ENCODE measurements at places on chromosomes 12 and 14. TPM values are rescaled to one million over a fixed set of nuclear protein-coding genes. Genes with fewer than 3 reads are reported as not detected.

DNA sequence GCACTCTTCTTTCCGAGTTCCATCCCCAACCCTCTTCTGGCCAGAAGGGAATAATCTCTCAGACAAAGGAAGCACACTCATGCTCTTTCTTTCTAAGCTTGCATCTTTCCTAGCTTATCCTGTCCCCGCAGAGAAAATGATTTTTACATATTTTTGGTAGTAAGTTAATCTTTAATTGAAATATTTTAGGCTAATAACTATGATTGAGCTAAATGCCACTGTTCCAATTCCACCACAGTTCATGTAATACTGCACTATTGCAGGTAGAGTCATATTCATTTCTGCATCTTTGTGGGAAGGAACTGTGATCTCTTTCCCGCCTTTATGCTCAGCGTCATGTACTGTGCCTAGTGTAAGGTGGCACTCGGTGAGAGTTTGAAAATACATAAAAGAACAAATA lies 158.9 kb upstream of the FOXG1 start:
- no peak for DNase-seq

DNA sequence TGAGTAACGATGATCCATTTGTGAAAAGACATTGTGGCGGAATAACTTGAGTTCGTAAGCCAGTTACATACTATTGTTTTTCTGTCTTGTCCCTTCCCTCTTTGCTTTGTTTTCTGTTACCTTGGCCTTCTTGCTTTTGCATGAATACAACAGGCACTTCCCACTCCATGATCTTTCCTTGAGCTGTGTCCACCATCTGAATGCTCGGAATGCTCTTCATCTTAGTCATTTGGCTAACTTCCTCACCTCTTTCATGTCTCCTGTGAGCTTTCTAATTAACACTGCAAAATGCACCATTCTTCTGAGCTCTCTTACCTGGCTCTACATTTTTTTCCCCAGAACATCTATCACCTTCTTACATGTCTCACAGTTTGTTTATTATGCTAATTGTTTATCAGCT lies 10.0 kb downstream of the KNTC1 start:
- DNase-seq: peak; percentile 37

DNA sequence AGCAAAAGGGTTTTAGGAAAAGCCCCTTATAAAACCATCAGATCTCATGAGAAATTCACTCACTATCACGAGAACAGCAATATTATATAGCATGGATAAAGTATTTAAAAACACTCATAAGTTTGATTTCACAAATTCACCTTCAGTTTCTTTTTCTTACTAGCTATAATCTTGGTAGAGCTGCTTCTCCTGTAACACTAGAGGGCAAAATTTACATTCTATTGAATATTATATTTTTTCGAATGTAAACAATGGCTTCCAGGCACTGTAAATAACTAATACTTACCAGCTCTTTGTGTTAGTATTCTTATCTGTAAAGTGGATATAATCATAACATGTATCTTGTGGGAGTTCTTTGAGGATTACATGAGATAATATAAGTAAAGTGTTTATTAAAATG lies 259.6 kb downstream of the CCER1 start:
- DNase-seq: no peak

GRCh38 chr12:42473130-42473529 lies 116.4 kb downstream of the PRICKLE1 start:
- DNase-seq: peak; percentile 24

GRCh38 chr14:21199611-21200560 lies 44.0 kb upstream of the OR5AU1 start:
- no peak for DNase-seq

The SIRT4 gene
- total RNA-seq: 0.40 TPM

The TSHR gene
- not detected for total RNA-seq

The GLT8D2 gene
- 4.7 TPM for total RNA-seq

The SAMD4A gene
- 16.3 TPM for total RNA-seq

The BCL11B gene
- 0.18 TPM for total RNA-seq

The FERMT2 gene
- 60.8 TPM for total RNA-seq
